ENCODE measurements at places on chromosomes 11 and 22. TPM values are rescaled to one million over a fixed set of nuclear protein-coding genes. Genes with fewer than 3 reads are reported as not detected.

DNA sequence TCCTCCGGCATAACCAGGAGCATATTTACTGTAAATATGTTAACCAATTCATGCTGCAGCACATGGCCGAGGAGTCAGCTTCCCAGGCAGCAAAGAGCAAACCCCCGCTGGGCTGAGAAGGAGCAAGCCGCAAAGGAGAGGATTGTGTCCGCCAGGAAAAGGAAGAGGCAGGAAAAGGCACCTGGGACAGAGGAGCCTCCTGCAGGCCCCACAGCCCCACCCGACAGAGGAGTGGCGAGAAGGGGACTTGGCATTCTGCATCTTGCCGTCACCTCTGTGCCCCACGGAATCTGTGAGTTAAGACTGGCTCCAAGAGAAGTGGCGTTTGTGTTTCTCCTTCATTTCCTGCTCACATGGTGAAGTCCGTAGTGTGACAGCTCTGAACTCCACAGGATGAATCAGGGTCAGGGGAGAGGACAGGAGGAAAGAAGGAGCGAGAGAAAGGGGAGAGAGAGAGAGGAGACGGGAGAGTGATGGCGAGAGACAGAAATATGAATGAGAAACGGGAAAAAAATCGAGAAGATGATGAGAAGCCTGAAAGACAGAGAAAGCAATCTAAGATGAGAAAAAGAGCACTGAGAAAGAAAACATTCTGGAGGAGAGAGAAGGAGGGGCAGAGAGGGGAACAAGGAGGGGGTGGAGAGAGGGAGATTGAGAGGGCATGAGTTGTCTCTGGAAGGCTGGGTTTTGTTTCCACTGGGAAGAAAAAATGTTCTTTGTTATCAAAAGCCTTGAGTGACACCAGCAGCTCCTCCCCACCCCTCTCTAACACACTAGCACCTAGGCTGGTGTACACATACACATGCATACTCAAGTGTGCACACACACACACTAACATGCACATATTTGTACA, 489.6 kb downstream of the MN1 start:
- no peak for DNase-seq

DNA sequence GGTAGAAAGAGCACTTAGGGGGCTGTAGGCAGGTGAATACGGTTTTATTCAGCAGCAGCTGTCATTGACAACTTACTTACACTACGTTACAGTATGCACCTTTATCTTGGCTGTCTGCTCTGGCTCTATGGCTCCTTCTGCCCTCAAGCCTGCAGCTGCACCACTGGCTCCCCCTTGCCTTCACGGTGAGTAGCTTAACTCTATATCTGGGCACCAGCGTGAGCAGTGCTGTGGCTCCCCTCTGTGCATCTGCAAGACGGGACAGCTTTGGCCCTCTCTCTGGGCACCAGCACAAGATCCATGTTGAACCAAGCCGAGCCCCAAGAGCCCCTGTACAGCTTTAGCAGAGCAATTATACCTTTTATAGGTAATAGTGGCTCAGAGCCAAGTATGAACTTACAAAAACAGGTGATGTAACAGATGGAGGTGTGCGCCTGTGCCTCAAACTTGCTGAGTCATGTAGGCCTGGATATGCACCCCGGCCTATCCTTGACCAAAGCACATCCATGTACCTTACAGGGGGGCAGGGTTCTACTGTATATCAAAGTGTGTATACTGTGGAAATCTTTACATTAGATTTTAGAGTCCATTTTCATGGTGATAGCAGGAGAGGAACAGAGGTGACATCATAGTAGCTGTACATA, 96.9 kb upstream of the CTSC start:
- no peak for DNase-seq

BIRC3 gene
- total RNA-seq, result 0.60 TPM

IGLL1 gene
- total RNA-seq, result not detected

CCDC85B gene
- 103 TPM for total RNA-seq

Data from endothelial cell of umbilical vein (primary cell).